ENCODE measurements at places on chromosomes 16 and 17. TPM values are rescaled to one million over a fixed set of nuclear protein-coding genes. Genes with fewer than 3 reads are reported as not detected.

DNA sequence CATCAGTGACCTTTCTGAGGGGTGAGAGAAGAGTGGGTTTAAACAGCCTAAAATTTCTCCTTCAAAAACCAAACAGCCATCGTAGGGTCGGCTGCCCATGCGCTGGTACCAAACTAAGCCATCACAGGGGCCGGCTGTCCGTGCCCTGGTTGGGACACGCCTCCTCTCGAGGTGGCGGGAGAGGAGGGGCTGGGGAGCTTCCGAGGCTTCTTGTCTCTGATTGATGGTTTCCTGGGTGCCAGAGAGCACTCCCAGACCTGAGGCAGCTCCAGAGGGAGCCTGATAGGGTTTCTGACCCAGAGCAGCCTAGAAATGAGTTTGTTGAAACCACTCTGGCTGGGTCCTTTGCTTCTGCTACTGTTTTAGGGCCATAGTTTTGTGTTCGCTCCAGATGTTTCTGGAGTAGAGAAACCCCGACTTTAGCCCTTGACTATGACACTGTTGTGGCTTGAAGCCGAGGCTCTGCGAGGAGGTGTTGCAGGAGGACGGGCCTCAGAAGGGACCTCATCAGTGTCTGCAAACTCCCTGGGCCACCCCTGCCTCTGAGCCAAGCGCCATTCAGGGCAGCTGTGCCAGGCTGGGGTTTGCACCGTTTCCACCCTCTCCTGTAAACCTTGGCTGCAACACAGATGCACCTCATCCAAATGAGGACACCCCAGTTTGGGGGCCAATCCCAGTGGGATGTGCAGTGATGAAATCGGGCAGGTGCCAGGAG, 6.2 kb downstream of the ZNF276 start:
- H3K4me3 ChIP-seq, result no peak overlapping the region
- no peak for DNase-seq
- no peak overlapping the region for H3K27ac ChIP-seq

DNA sequence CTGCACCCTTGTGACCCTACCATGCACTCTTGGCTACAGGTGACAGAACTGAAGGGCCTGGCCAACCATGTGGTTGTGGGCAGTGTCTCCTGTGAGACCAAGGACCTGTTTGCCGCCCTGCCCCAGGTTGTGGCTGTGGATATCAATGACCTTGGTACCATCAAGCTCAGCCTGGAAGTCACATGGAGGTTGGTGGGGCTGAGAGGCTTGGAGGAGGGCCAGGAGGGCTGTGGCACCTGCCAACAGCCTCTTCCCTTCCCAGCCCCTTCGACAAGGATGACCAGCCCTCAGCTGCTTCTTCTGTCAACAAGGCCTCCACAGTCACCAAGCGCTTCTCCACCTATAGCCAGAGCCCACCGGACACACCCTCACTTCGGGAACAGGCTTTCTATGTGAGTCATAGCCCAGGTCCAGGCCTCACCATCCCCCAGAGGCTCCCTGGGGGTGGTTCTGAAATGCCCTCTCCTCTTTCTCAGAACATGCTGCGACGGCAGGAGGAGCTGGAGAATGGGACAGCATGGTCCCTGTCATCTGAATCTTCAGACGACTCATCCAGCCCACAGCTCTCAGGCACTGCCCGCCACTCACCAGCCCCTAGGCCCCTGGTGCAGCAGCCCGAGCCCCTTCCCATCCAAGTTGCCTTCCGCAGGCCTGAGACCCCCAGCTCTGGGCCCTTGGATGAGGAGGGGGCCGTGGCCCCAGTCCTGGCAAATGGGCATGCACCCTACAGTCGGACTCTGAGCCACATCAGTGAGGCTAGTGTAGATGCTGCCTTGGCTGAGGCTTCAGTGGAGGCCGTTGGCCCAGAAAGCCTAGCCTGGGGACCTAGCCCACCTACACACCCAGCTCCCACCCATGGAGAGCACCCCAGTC, 13.0 kb downstream of the RIPOR1 start:
- H3K4me3 ChIP-seq, result no peak overlapping the region
- no peaks in the 10 kb centered on the region for H3K27me3 ChIP-seq
- peaks cover 24% of the 10 kb centered on the region for H3K4me1 ChIP-seq
- H3K27ac ChIP-seq, result no peak overlapping the region
- peaks cover 82% of the 10 kb centered on the region for H3K36me3 ChIP-seq
- no peak for DNase-seq

DNA sequence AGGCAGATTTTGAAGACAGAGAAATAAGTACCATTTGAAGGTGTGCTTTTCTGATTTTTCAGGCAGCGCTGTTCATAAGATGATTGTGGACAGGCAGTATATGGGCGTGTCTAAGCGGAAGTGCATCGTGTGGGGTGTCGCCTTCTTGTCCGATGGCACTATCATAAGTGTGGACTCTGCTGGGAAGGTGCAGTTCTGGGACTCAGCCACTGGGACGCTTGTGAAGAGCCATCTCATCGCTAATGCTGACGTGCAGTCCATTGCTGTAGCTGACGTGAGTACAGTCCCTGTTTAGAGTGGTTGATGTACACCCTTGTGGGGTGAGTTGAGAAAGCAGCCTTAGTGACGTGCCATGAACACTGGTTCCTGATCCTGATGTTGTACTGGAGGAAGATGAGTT, 10.7 kb downstream of the UTP4 start:
- H3K27ac ChIP-seq, result no peak overlapping the region
- no peak overlapping the region for H3K4me3 ChIP-seq
- no peaks in the 10 kb centered on the region for H3K4me1 ChIP-seq
- no peaks in the 10 kb centered on the region for H3K27me3 ChIP-seq
- peaks cover 60% of the 10 kb centered on the region for H3K36me3 ChIP-seq

The RNF151 gene
- not detected for polyA plus RNA-seq

DNA sequence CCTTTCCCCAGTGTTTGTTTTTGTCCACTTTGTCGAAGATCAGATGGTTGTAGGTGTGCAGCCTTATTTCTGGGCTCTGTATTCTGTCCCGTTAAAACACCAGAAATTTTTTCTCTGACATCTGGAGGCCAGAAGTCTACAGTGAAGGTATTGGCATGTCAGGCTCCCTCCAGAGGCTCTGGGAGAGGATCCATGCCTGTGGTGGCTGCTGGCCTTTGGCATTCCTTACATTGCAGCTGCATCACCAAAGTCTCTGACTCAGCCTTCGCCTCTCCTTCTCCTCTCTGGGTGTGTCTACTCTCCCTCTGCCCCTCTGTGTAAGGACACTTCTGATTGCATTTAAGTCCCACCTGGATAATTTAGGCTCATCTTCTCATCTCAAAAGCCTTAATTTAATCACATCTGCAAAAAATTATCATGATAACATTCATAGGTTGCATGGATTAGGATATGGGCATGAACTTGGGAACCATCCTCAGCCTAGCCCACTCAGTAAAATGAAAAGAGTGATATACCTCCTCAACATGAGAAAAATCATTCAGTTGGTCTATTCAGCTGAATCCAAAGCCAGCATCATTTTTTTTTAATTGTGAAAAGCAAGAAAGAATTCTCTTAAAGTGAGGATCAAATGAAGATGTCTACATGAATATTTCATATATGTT, 78.0 kb downstream of the MAP2K6 start:
- no peak overlapping the region for H3K4me3 ChIP-seq
- no peak for DNase-seq
- no peak overlapping the region for H3K27ac ChIP-seq
- peaks cover 14% of the 10 kb centered on the region for H3K4me1 ChIP-seq

The CRHR1 gene
- not detected for polyA plus RNA-seq

DNA sequence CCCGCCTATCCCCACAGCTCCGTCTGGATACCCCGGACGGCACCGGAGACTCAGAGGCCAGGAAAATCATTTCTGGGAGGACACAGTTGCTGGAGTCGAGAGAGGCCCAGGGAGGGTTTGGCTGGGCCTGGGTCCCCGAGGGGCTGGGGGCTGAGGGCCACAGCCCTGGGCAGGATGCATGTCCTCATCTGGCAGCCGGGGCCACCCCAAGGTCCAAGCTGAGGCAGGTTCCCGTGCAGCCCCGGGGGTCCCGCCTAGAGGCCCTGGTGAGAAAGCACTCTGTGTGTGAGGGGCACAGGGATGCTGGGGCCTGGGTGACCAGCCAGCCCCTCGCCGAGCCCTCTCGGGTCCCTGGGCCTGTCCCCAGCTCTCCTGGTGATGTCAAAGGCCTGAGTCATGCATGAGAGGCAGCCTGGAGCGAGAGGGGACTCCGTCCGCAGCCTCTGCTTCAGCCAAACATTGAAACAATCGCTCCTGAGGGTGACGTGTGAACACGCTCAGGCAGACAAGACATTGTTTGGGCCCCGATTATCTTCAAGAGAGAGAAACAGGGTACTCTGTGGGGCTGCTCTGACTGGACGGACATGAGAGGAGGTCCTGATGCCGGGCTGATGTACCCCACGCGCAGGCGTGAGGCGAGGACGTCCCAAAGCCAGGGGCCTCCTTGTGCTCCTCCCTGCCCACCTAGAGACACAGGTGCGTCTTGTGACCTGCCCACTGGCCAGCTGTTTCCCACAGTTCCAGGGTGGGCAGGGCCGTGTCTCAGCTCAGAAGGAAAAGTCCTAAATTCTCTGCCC, 25.8 kb upstream of the C1QTNF8 start:
- H3K27me3 ChIP-seq, result no peaks in the 10 kb centered on the region
- no peak overlapping the region for H3K4me3 ChIP-seq
- DNase-seq, result no peak
- no peaks in the 10 kb centered on the region for H3K4me1 ChIP-seq

The BRIP1 gene
- polyA plus RNA-seq, result 0.12 TPM

The ARHGAP44 gene
- not detected for polyA plus RNA-seq

GRCh38 chr17:59520251-59520650, 45.2 kb upstream of the DHX40 start:
- H3K4me3 ChIP-seq, result no peak overlapping the region
- no peak overlapping the region for H3K27ac ChIP-seq
- no peaks in the 10 kb centered on the region for H3K27me3 ChIP-seq
- peaks cover 31% of the 10 kb centered on the region for H3K4me1 ChIP-seq
- no peak for DNase-seq

- no peak overlapping the region for H3K27ac ChIP-seq
- no peak overlapping the region for H3K4me3 ChIP-seq
- peaks cover 50% of the 10 kb centered on the region for H3K4me1 ChIP-seq
- no peaks in the 10 kb centered on the region for H3K36me3 ChIP-seq
- DNase-seq, result peak; percentile 28
- H3K27me3 ChIP-seq, result no peaks in the 10 kb centered on the region
Observed at GRCh38 chr16:11325404-11326083, 19.7 kb upstream of the RMI2 start.

DNA sequence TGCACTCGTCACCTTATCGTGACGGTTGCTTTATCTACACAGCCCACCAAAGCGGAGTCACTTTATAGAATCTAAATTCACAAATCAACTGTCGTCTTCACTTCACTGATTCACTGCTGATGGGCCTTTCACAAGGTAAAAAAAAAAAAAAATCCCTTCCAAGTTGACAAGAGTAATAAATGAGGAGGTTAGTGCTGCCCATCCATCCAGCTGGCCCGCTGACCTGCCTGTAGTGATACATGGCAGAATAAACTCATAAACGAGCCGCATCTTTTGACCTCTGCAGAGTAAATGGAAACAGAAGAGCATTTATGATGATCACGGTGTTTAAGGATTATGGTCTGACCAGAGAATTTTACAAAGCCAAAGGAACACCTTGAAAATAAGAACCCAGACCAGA, 227.3 kb upstream of the IRX5 start:
- no peaks in the 10 kb centered on the region for H3K27me3 ChIP-seq
- H3K36me3 ChIP-seq, result no peaks in the 10 kb centered on the region

- no peaks in the 10 kb centered on the region for H3K27me3 ChIP-seq
- H3K4me1 ChIP-seq, result peaks cover 57% of the 10 kb centered on the region
- DNase-seq, result peak; percentile 28
- H3K27ac ChIP-seq, result peak overlapping the region; percentile 91
- peak overlapping the region; percentile 78 for H3K4me3 ChIP-seq
Observed at GRCh38 chr16:71895679-71896365, 491 bp downstream of the IST1 start.

The JPH3 gene
- polyA plus RNA-seq, result not detected

DNA sequence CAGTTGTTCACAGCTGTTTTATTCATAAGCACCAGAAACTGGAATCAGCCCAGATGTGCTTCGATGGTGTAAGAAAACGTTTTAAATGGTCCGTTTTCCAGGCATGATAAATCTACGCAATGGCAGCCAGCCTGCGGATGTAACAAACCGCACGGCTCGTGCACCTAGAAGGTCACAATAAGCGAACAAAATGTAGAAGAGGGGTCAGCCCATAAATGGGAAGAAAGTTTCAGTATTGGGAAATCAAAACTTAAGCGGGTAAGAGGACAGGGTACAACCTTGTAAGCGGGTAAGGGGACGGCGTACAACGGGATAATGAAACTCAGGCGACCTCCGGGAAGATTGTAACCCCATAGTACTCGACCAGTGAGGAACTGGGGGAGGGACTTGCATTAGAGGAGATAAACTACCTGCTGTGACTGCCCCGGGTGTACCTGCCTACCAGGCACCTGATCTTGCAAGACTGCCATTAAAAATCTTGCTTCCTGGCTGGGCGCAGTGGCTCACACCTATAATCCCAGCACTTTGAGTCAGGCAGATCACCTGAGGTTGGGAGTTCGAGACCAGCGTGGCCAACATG, 66.6 kb downstream of the ANKRD11 start:
- peaks cover 44% of the 10 kb centered on the region for H3K4me1 ChIP-seq
- peaks cover 5% of the 10 kb centered on the region for H3K36me3 ChIP-seq
- no peak for DNase-seq
- H3K27me3 ChIP-seq, result no peaks in the 10 kb centered on the region
- no peak overlapping the region for H3K4me3 ChIP-seq
